ENCODE measurements at places on chromosomes 7 and 10.

DNA sequence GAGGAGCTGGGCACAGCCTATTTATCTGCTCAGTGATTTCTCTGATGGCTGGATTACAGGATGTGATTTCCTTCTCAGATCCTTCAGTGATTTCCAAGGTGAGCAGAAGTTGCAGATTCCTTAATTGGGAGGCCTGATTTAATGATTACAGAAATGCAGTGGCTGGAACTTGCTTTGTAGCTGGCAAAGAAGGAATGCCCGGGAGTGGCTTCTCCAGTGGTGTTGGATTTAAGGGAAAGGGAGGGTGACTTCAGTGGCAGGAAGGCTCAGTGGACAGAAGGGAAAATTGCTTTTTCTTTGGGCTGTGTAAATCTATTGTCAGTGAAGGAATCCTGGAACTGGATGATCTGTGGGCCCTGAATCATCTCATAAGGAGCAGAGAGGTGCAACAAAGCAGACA, 5.1 kb downstream of the SORCS3 start:
- H3K27me3 ChIP-seq = peaks cover 76% of the 10 kb centered on the region
- H3K4me3 ChIP-seq = no peak overlapping the region
- H3K4me1 ChIP-seq = peaks cover 16% of the 10 kb centered on the region
- H3K27ac ChIP-seq = no peak overlapping the region
- no peak for DNase-seq

DNA sequence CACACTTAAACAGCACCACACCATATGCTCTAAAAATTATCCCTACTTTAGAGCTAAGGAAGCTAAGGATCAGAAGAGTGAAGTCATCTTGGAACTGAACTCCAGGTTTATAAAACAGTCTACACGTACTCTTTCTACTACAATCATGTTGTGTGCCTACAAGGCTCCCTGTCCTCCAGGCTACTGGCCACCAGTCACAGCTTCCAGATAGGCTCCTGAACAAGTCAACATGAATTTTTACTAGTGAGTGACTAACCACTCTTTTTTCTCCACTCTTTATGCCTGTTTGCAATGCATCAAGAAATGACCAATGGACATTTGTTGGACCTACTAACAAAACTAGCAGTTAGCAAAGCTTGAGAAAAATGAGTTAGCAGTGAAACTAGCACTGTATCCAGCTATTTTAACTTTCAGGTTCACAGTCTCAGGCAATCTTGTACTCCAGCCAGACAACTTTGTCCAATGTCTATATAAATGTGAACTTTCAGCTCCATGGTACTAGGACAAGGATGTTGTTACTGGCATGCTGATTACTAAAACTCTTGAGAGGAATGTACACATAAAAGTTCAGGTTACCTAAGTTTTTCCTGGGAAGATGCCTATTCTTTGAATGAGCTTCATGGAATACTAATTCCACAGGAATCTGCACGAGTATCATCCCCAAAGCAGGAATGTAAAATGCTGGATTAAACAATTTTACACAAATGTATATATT, 180.0 kb downstream of the BTAF1 start:
- no peak for DNase-seq
- H3K27ac ChIP-seq = no peak overlapping the region
- peaks cover 4% of the 10 kb centered on the region for H3K4me1 ChIP-seq
- no peak overlapping the region for H3K4me3 ChIP-seq
- no peaks in the 10 kb centered on the region for H3K36me3 ChIP-seq

DNA sequence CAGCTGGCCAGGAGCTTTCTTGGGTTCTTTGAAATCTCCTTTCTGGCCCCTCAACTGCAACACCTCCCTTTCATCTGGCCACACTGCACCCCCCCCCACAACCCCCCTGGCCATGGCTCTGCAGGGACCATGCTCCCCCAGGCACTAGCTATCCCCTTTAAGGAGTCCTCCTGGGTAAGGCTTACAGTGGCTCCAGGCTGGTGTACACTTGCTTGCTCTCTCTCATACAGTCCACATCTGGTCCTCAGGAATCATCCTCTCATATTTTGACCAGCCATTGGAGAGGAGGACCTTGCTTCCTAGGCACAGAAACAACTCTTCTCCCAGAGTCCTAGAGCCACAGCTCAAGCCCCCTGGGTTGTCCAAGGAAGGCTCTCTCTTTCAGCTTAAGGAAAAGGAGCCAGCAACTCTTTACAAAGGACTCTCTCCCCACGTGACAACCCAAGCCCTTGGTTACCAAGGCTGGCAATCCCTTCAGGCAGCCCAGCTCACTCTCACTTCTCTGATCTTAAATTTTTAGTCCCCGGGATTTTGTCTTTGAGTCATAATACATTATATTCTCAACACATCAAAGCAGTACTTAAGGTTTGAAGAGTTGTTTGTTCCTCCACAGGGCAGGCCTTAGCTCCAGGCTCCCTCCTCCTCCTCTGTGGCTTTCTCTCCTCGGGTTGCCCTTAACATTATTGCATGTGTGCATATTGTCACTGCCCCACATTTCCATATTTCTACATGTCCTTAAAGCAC, 9.9 kb downstream of the GARIN1A start:
- no peak overlapping the region for H3K27ac ChIP-seq
- no peak for DNase-seq
- no peak overlapping the region for H3K4me3 ChIP-seq
- no peaks in the 10 kb centered on the region for H3K27me3 ChIP-seq
- peaks cover 15% of the 10 kb centered on the region for H3K36me3 ChIP-seq

GRCh38 chr10:98364432-98365102, 50.4 kb downstream of the PYROXD2 start:
- H3K4me3 ChIP-seq = no peak overlapping the region
- no peaks in the 10 kb centered on the region for H3K36me3 ChIP-seq
- H3K4me1 ChIP-seq = peaks cover 49% of the 10 kb centered on the region
- no peak for DNase-seq
- H3K27ac ChIP-seq = peak overlapping the region; percentile 66
- H3K27me3 ChIP-seq = peaks cover 10% of the 10 kb centered on the region

DNA sequence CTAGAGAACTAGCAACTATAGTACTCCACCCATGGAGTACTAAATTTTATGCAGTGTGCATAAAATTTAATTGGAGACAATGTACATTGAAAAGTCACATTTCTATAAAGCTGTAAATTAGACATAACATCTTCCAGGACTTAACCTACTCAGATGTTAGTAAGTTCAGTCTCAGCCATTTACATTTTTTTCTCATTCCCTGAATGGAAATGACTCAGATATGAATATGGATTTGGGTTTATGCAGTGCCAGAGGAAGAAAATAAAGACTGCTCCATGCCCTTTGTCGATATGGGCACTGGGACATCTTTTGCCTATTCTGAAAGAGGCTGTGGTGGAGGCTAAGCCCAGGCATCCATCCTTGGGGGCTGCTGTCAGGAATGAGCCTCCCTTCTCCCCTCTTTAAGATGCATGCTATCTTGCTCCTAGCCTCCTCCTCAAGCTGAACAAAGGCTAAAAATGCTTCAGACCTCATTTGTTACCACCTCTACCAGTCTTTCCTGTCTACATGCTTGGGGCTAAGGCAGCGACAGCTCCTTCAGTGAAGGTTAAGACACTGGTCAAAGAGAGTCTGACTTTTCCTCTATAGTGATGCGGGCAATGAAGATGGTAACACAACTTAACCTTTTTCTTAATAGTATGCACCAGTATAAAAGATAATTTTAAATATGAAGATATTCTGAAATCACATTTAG, 486.8 kb upstream of the ANKRD30A start:
- no peaks in the 10 kb centered on the region for H3K36me3 ChIP-seq
- no peak overlapping the region for H3K4me3 ChIP-seq
- DNase-seq = no peak
- H3K27me3 ChIP-seq = peaks cover 3% of the 10 kb centered on the region

DNA sequence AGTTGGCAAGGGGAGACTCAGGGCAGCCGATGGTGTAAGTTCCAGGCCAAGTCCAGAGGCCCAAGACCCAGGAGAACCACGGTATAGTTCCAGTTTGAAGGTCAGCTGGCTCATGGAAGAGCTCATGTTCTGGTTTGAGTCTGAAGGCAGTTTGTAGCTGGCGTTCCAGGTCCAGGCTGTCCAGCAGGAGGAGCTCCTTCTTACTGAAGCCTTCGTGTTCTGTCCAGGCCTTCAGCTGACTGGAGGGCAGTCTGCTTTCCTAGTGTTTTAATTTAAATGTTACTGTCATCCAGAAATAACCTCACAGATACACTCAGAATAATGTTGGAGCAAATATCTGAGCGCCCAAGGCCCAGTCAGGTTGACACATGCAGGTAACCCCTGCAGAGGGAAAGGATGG, 4.2 kb downstream of the SUN1 start:
- peaks cover 13% of the 10 kb centered on the region for H3K36me3 ChIP-seq
- H3K4me3 ChIP-seq = peak overlapping the region; percentile 29
- peak overlapping the region; percentile 85 for H3K27ac ChIP-seq
- H3K27me3 ChIP-seq = no peaks in the 10 kb centered on the region

GRCh38 chr7:116779216-116779615, 83.2 kb upstream of the CAPZA2 start:
- peaks cover 44% of the 10 kb centered on the region for H3K4me1 ChIP-seq
- H3K27ac ChIP-seq = no peak overlapping the region

GRCh38 chr7:94003446-94004023, 620 bp downstream of the BET1 start:
- peak overlapping the region; percentile 99 for H3K27ac ChIP-seq
- H3K27me3 ChIP-seq = peaks cover 20% of the 10 kb centered on the region
- DNase-seq = no peak
- H3K4me1 ChIP-seq = peaks cover 15% of the 10 kb centered on the region
- peak overlapping the region; percentile 99 for H3K4me3 ChIP-seq

- H3K27me3 ChIP-seq = peaks cover 2% of the 10 kb centered on the region
- no peak for DNase-seq
- H3K36me3 ChIP-seq = no peaks in the 10 kb centered on the region
- peaks cover 16% of the 10 kb centered on the region for H3K4me1 ChIP-seq
- H3K4me3 ChIP-seq = no peak overlapping the region
Measured at GRCh38 chr10:29026065-29026797, 262.6 kb upstream of the LYZL1 start.

GRCh38 chr10:110872984-110873923, 1.5 kb downstream of the PDCD4 start:
- peaks cover 27% of the 10 kb centered on the region for H3K4me1 ChIP-seq
- H3K36me3 ChIP-seq = peaks cover 13% of the 10 kb centered on the region
- H3K27ac ChIP-seq = peak overlapping the region; percentile 94
- no peak for DNase-seq

DNA sequence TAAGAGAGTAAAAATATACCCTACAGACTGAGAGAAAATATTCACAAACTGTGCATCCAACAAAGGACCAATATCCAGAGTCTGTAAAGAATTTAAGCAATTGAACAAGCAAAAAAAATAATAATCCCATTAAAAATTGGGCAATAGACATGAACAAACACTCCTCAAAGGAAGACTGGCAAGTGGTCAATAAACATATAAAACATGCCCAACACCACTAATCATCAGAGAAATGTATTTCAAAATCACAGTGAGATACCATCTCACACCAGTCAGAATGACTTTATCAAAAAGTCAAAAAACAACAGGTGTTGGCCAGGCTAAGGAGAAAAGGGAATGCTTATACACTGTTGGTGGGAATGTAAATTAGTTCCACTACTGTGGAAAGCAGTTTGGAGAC, 21.9 kb upstream of the ZNF804B start:
- no peak overlapping the region for H3K27ac ChIP-seq
- no peaks in the 10 kb centered on the region for H3K4me1 ChIP-seq
- peaks cover 3% of the 10 kb centered on the region for H3K27me3 ChIP-seq
- no peak overlapping the region for H3K4me3 ChIP-seq
- H3K36me3 ChIP-seq = no peaks in the 10 kb centered on the region

- DNase-seq = no peak
- H3K27ac ChIP-seq = no peak overlapping the region
- H3K27me3 ChIP-seq = no peaks in the 10 kb centered on the region
- H3K4me1 ChIP-seq = peaks cover 9% of the 10 kb centered on the region
Measured at GRCh38 chr7:50446542-50446960, 3.6 kb downstream of the FIGNL1 start.

GRCh38 chr10:122127943-122128342, 139.0 kb downstream of the TACC2 start:
- peak overlapping the region; percentile 11 for H3K27ac ChIP-seq
- H3K4me1 ChIP-seq = peaks cover 40% of the 10 kb centered on the region
- H3K27me3 ChIP-seq = no peaks in the 10 kb centered on the region
- DNase-seq = no peak
- no peak overlapping the region for H3K4me3 ChIP-seq

- no peak for DNase-seq
- no peaks in the 10 kb centered on the region for H3K4me1 ChIP-seq
- H3K4me3 ChIP-seq = no peak overlapping the region
- no peak overlapping the region for H3K27ac ChIP-seq
Measured at GRCh38 chr7:7816084-7816483, 97.7 kb upstream of the RPA3 start.

- no peaks in the 10 kb centered on the region for H3K27me3 ChIP-seq
- H3K36me3 ChIP-seq = no peaks in the 10 kb centered on the region
- no peak overlapping the region for H3K4me3 ChIP-seq
- no peak for DNase-seq
- no peak overlapping the region for H3K27ac ChIP-seq
Measured at GRCh38 chr7:51327287-51327717, 10.7 kb upstream of the COBL start.

DNA sequence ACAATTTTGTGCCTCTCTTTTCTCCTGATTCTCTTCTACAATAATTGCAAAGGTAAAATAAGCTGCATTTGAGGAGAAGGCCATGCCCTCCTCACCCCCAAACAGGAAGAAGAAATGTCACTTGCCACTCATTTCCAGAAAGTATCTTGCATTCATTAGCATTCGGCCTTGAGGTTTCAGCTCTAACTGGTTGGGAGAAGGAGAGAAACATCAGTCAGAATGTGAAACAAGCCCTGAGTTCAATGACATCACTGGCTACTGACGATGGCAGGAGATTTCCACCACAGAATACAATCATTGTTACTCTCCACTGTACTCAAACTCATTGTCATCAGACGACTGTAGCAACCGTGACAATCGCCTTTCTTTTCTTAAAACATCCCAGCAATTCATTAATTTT, 72.8 kb downstream of the PRKCQ start:
- H3K4me3 ChIP-seq = no peak overlapping the region
- H3K36me3 ChIP-seq = peaks cover 4% of the 10 kb centered on the region
- no peaks in the 10 kb centered on the region for H3K4me1 ChIP-seq
- H3K27me3 ChIP-seq = peaks cover 6% of the 10 kb centered on the region
- no peak for DNase-seq
- no peak overlapping the region for H3K27ac ChIP-seq

DNA sequence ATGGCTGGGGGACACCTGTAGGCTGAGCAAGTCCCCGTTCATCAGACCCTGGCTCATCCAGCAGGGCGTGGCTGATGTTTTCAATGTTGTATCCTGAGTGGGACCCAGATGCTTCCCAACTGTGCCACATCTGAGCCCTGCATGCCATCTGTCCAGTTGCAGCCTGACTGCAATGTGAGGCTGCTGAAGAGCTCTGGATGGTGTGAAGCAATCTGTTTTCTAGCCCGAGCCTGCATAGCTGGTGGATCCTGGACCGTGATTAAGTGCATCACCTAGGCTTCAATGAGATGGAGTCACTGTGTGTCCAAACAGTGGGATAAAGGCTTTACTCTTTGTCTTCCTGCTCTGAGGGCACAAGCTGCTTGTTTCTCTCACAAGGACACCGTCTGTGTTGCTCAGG, 99.8 kb downstream of the TCF7L2 start:
- no peaks in the 10 kb centered on the region for H3K27me3 ChIP-seq
- H3K4me1 ChIP-seq = peaks cover 48% of the 10 kb centered on the region
- no peak for DNase-seq
- peaks cover 41% of the 10 kb centered on the region for H3K36me3 ChIP-seq

- DNase-seq = no peak
- peaks cover 10% of the 10 kb centered on the region for H3K4me1 ChIP-seq
- H3K27me3 ChIP-seq = peaks cover under 1% of the 10 kb centered on the region
- H3K27ac ChIP-seq = no peak overlapping the region
- H3K36me3 ChIP-seq = no peaks in the 10 kb centered on the region
Measured at GRCh38 chr7:22675917-22676343, 51.1 kb upstream of the IL6 start.

- no peaks in the 10 kb centered on the region for H3K36me3 ChIP-seq
- H3K4me1 ChIP-seq = no peaks in the 10 kb centered on the region
- H3K4me3 ChIP-seq = no peak overlapping the region
- peaks cover 12% of the 10 kb centered on the region for H3K27me3 ChIP-seq
- no peak for DNase-seq
- no peak overlapping the region for H3K27ac ChIP-seq
Measured at GRCh38 chr7:39386718-39387117, 179.5 kb upstream of the YAE1 start.

Measured in type B pancreatic cell (in vitro differentiated cells).